ENCODE measurements at places on chromosomes 13 and 19.

DNA sequence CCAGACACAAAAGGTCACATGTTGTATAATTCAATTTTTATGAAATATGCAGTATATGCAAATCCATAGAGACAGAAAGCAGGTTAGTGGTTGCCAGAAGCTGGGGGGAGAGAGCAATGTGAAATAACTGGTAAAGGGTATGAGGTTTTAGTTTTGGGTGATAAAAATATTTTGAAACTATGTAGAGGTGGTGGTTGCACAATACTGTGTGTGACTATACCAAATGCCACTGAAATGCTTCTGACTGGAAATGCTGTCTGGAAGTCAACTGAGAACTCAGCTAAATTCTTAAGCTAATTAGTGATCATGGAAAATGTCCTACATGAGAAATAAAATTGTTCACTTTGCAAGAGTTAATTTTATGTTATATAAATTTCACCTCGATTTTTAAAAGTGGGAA lies 65.3 kb upstream of the RXFP2 start:
- DNase-seq, result no peak

DNA sequence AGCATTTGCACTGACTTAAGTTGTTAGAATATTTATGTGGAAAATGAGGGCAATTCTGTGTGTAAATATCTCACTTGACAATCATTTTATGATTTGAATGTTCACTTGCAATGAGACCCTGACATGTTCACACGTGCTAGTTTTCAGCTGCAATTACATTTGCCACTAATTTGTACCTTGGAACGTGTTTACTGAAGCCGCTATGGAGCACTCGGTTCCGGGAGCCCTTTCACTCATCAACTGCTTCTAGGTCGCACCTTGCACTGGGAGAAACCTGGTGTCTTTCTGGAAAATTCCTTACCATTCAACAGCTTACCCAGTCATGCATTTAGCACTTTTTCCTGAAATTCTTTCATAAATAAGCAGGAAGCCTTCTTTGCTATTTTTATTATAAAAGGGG lies 229.6 kb downstream of the ZIC5 start:
- DNase-seq, result no peak

GRCh38 chr13:36717966-36718545 lies 44.2 kb downstream of the SERTM1 start:
- no peak for DNase-seq

DNA sequence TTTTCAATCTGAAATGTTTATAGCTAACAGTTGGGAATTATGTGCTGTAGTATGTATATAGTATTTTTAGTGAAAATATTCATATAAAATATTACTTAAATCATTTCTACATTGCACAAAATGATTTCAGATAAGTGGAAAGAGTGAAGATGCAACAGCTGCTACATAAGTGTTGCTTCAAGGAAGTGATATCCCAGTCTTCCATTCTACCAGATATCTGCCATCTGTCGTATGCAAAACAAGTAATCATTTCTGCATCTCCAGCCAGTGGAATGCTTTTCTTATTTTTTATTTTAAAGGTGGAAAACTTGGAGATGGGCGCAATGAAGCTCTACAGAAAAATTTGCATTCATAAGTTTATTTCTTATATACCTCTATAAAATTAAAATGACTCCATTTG lies 152.5 kb upstream of the MAB21L1 start:
- DNase-seq, result no peak

GRCh38 chr13:107373551-107373950 lies 805.6 kb upstream of the ARGLU1 start:
- no peak for DNase-seq

DNA sequence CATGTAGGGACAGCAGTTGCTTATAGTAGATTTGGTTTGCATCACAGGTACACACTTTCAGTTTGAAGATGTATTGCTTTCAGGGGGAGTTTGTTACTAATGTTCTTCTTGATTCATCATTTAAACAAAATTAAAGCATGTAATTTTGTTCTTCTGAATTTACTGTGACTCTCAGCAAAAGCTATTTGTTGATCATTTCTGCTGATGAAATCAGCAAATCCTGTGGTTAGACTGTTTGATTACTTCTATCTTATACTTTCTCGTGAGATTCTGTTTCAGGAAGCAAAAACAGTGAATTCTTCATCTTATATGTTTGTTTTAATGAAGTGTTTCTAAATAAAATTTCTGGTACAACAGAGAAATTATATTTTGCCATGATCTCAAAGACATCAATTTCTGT lies 497.6 kb downstream of the GPC6 start:
- no peak for DNase-seq

DNA sequence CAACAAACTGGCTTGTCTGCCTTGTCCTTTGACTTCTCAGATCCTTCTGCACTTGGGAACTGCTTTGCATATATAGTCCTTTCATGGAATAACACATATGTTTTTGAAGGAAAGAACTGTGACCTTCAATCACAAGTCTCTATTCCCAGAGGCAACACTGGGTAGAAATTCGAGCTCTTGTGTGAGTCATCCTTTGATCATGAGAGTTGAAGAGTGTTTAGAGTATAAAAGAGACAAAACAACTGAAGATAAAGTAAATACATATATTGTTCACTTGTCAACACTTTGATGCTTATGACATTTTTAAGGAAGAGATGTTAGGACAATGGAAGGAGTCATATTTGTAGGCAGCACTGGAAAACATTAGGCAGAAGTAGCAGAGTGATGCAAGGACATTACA lies 5.2 kb upstream of the OR7A5 start:
- DNase-seq, result no peak

- no peak for DNase-seq
These were observed 286.7 kb upstream of the SLITRK6 start for GRCh38 chr13:86085890-86086289.

DNA sequence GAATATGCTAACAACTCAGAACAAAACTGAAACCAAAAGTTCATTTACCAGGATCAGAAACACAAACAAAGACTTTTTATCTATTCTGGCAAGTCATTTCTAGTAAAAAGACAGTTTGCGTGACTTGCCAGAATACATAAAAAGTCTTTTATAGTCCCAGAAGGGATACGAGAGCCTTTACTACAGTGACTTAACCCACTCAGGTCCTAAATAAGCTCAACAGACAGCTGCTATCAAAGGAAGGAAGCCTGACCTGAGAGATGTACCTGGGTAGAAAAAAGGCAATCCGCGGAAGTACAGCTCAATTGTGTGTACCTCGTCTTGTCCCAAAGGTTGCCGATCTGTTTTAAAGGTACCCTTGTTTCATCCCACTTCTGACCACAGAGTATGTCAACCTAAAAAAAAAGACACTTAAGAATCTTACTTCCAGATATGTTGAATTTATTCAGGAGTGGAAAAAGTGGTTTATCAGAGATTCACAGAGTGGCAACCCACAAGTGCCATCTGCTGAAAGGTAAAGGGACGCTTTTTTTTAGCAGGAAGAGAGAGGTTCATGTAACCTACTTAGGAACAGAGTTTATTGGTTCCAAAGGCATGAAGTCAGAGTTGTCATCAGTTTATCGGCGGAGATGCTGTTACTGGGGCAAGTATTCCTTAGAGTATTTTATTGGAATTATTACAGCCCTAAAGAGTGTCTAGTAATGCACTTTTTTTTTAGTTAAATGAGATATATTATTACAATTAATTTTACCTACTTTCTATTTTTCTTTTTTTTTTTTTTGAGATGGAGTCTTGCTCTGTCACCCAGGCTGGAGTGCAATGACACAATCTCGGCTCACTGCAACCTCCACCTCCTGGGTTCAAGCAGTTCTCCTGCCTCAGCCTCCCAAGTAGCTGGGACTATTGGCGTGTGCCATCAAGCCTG lies 69.7 kb upstream of the C1QTNF9B start:
- DNase-seq, result peak; percentile 63

DNA sequence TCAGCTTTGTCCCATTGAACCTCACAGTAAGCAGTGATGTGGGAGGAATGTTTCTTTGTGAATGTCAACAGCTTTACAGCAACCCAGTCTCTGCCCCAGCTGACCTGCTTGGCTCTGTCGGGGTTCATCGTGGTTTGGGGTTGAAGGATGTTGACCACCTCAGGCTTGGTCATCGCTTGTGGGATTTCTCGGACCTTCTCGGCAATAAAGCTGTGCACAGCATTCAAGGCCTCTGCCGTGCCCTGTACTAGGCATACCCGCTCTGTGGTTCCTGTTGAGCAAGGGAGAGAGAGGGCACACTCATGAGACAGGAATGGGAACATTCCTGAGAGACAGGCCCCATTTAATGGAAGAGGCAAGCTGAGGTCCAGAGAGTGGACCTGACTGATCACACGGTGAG lies 20.0 kb downstream of the NOVA2 start:
- DNase-seq, result no peak

- no peak for DNase-seq
These were observed at the start of gene LTBP4 for GRCh38 chr19:40601134-40601974. Gene LTBP4 (plus strand): TSS chr19:40601369. CDS start chr19:40601388, 19 bp downstream.

- DNase-seq, result no peak
These were observed 99.7 kb downstream of the GPC6 start for GRCh38 chr13:93326234-93326811.

- DNase-seq, result no peak
These were observed 1.3 kb downstream of the ATP7B start for GRCh38 chr13:52009946-52010345.

DNA sequence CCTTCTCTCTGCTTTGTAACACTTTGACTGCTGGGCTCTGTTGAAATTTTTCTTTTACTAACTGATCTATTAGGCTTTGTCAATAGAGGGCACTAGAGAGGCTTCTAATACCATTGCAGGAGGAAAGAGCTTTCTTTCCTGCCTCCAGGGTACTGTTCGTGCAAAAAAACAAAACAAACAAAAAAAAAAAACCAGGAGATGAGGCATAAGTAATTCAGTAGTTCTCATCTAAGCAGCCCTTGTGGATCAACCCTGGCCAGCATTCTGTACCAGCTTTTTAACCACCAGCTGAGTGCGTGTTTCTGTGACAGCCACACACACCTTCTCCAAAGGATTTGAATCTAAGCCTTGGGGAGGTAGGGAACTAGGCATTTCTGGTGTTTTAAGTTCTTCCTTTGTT lies 1707.6 kb upstream of the SLC10A2 start:
- peak; percentile 16 for DNase-seq

- DNase-seq, result no peak
These were observed 183.5 kb upstream of the TSC22D1 start for GRCh38 chr13:44759384-44760360.

DNA sequence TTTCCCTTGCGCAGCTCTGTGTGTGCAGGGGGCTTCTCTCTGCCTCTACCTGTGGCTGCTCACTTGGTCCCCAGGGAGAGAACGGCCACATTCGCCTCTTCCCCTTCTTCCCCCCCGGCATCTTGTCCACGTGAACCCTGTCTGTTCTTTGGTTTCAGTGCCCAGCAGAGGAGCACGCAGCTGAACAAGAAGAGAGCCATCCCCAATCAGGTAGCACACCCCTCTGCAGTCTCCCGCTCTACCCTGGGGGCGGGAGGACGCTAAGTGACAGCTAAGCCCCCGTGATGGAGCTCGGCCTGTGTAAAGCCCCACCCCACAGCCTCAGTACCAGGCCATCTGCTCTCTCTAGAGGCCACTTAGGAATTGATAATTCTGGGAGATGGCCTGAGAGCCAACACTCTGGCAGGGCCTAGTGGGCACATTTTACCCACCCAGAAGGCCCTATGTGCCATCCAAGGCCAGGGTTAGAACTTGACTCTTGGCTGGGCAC lies 30.2 kb downstream of the TMED1 start:
- no peak for DNase-seq

GRCh38 chr19:4579389-4579788 lies 19.9 kb upstream of the SEMA6B start:
- DNase-seq, result no peak

DNA sequence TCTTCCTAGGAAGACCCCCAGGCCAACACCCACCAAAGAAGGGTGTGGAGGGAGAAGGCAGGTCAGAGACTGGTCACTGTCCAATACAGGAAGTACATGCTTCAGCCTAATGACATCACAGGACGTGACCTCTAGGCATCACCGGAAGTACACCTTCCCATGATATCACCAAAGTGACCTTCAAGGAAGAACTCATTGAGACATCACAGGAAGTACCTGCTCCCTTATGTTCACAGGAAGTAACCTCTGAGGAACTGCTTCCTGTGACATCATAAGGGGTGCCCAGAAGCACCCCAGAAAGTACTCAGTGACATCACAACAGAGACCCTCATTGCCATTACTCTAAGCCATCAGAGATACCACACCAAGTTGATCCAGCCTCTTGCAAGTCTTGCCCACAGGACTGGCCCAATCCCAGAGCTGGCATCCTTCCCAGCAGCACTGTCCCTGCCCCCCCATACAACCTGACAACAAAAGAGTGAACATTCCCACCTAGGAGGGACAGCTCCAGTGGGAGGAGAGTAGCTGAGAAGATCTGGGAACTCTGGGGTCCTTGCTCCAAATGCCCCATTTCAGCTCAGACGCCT lies 24.2 kb upstream of the NANOS2 start:
- no peak for DNase-seq

GRCh38 chr19:33862981-33863380 lies 66.3 kb downstream of the KCTD15 start:
- DNase-seq, result no peak

DNA sequence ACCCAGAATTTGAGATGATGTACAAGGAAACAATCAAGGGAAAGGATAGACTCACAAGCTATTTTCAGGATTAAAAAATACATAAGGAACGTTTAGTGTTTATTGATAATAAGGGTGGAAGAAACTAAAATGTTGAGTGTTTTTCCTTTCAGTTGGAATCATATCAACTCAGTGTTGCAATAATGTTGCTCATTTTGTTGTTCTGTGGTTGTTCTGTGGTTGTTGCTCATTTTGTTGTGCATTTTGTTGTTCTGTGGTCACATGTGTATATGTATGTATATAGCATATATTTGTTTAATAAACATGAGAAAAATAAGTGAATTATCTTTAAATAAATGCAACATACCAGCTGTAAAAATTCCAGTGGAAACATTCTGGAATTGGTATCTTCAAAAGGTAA lies 262.4 kb upstream of the SPRY2 start:
- DNase-seq, result no peak

DNA sequence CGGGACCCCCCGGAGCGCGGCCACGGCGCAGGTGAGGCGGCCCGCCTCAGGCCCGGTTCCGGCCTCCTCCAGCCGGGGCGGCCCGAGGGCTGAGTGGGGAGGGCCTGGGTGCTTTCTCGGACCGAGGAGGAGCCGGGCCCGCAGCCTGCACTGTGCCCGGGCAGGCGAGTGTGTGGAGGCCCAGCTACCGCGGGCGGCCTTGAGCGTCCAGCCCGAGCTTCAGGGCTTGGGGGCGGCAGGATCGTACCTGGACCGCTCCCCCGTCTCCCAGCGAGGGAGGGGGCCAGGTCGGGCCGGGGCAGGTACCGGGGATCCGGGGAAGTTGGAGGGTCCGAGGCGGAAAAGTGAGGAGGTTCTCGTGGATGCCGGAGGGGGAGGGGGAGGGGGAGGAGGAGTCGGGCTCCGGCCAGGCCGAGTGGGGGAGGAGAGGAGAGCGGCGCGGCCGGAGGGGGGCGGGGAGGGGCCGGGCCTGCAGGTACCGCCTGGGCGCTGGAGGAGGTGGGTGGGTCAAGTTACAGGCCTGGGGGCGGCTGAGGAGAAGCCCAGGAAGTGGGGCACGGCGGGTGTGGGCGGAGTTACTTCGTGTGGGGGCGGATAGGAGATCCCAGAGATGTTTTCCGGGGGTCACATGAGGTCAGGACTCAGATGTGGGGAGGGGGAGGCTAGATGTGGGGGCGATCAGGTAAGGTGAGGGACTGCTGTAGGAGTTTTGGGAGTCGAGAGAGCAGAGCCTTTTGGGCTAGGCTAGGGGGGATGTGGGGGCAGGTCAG lies 545 bp downstream of the NACC1 start:
- DNase-seq, result peak; percentile 77
